ENCODE measurements at places on chromosomes 1 and 21.

DNA sequence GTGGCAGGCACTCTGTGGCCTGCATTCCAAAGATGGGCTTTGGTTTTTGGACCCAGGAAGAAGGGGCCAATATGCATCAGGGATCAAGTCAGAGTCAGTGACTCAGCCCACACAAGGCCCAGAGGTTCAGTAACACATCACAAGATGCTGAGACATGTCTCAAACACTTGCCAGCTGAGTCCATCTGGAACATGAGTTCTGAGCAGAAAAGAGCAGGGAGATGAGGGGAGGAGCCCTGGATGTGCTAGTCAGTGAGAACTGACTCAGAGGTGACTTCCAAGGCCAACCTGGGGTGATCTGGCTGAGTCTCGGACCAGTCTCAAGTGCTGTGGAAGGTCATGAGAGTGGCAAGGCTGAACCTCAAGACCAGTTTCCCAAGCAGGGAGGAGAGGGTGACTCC, 150.1 kb downstream of the CDC7 start:
- peak; percentile 69 for DNase-seq

GRCh38 chr1:157335056-157335455, 196.9 kb upstream of the ETV3 start:
- no peak for DNase-seq

- peak; percentile 33 for DNase-seq
Measured at GRCh38 chr1:54312796-54313316, 93.3 kb downstream of the SSBP3 start.

GRCh38 chr1:189021577-189021976, 1456.1 kb downstream of the BRINP3 start:
- DNase-seq, result no peak

- no peak for DNase-seq
Measured at GRCh38 chr1:27364696-27365371, 1.9 kb downstream of the MAP3K6 start.

DNA sequence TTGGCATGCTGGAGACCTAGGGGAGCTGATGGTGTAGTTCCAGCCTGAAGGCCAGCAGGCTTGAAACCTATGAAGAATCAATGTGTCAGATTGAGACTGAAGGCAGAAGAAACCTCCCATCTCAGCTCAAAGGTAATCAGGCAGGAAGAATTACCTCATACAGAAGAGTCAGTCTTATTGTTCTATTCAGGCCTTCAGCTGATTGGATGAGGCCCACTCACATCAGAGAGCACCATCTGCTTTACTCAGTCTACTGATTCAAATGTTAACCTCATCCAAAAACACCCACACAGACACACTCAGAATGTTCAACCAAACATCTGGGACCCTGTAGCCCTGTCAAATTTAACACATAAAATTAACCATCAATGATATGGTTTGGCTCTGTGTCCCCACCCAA, 13.7 kb upstream of the CCN1 start:
- DNase-seq, result no peak

DNA sequence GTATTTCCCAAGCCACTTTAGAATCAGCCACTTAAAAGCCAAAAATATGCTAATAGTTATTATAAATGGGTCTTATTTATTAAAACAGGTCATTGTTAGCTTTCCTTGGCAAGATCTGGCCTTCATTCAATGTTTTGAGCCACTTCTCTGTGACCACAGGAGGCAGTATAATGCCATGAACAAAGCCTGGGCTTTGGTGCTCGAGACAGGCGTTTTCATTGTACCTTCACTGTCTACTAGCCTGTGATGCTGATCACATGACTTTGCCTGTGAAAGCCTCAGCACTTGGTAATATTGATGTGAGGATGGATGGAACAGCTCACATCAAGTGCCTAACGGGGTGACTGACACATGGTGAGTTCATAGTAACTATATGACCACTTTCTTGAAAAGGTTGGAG, 217.0 kb downstream of the RWDD3 start:
- DNase-seq, result no peak

DNA sequence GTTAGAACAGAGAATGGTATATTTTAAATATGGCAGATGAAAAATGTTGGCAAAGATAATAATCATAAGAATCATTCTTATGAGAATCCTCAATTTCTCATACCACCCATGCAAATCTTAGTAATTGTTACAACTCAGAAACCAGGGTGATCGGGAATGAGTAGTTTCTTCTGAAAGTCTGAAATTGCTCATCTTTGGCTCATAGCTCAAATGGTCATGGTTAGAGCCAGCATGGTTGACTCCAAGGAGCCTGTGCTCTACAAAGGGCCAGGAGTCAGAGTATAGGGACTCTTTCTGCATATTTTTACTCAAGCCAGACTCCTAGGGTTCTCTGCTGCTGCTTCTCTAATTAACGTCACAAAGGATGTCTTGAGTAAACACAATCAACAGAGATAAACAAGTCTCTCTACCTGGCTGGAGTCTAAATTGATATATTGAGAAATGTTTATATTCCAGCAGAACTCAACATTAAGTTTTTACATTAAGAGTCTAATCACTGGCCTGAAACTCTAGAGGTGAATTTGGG, 1.9 kb upstream of the ETV3 start:
- DNase-seq, result no peak

- no peak for DNase-seq
Measured at GRCh38 chr1:183310753-183311479, 107.3 kb downstream of the NMNAT2 start.

DNA sequence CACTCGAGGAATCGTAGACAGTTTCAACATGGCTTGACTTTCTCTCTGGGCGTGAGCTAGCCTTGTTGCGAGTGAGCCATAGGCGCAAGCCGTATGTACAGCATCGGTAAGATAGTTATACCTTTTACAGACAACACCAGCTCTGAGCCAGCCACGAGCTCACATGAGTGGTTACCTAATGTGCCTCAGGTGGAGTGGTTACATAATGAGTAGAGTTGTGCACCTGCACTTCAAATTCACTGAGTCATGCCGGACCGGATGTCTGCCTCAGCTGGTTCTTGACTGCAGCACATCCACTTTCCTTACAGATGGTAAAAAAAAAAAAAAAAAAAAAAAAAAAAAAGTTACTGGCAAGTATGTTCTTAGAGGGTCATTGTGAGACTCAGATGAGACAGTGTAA, 360.4 kb upstream of the NR5A2 start:
- DNase-seq, result no peak

DNA sequence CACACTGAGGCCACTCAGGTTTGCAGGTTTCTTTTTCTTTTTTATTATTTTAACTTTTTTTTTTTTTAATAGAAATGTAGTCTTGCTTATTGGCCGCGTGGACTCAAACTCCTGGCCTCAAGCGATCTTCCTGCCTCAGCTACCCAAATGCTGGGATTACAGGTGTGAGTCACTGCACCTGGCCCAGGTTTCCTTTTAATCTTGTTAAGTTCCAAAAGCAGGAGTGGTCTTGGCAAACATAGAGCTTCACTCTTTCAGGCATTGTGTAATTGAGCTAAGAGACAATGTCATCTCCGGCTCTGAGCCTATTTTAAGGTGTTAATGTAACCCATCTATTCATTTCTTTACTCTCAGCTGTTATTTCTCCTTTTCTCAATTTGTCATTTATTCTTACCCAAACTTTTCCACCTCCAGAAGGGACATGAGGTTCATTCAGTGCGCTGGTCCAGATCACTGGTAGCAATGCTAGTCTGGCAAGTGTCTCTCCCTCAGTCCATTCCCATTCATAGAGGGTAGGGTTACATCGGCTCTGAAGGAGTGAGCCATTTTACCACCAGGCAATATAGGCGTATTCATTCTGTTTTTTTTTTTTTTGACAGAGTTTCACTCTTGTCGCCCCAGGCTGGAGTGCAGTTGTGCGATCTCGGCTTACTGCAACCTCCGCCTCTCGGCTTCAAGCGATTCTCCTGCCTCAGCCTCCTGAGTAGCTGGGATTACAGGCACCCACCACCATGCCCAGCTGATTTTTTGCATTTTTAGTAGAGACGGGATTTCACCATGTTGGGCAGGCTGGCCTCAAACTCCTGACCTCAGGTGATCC, 11.3 kb upstream of the MFSD2A start:
- peak; percentile 56 for DNase-seq

DNA sequence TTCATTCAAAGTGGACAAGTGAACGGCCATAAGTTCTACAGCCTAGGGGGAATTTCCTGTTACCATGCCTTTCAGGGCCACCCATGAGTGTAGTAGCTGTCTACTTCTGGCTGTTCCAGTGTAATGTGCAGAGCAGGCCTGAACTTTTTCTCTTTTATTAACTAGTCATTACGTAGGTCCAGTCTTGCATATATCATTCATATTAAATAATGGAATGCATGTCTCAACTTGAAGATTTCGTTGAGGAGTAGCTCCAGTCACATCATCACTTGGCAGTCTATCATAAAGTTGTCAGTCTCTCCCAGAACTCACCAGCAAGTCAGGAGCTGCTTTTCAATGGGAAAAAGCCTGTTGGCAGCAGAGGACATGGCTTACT, 12.0 kb upstream of the GIPC2 start:
- peak; percentile 74 for DNase-seq

Data from RWPE1 (cell line).